ENCODE measurements at places on chromosomes 3 and 15. TPM values are rescaled to one million over a fixed set of nuclear protein-coding genes. Genes with fewer than 3 reads are reported as not detected.

DNA sequence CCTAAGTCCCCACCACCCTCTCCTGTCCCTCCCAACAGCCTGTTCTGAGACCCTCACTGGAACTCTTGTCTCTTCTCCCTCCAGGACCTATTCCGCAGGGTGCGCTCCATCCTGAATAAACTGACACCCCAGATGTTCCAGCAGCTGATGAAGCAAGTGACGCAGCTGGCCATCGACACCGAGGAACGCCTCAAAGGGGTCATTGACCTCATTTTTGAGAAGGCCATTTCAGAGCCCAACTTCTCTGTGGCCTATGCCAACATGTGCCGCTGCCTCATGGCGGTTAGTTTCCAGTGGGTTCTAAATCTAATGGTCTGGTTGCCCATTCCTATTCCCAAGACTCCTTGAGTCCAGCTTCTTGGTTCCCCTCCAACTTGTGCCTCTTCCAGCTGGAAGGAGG is 9.3 kb downstream of the EIF4G1 start:
- no peak overlapping the region for H3K27ac ChIP-seq
- DNase-seq: no peak
- peaks cover 10% of the 10 kb centered on the region for H3K4me1 ChIP-seq
- H3K36me3 ChIP-seq: peaks cover 87% of the 10 kb centered on the region
- H3K4me3 ChIP-seq: no peak overlapping the region

DNA sequence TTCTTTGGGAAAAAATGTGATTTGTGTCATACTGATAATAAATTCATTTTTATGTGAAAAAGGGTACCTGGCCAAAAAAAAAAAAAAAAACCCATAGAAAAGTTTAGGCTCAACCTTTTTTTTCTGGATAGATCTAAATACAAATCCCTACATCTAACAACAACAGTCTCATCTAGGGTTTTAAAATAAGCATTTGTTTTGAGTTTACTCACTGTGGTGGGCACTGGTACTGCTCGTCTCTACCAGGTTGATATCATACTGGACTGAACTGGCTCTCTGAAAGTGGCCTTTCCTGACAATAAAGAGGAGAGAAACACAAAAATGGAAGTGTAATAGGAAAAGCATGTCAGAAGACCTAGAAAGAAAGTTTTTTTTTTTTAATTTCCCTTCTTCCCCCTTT is 52.0 kb downstream of the FBXO22 start:
- H3K27ac ChIP-seq: no peak overlapping the region
- H3K36me3 ChIP-seq: no peaks in the 10 kb centered on the region
- peaks cover 48% of the 10 kb centered on the region for H3K27me3 ChIP-seq
- H3K4me3 ChIP-seq: no peak overlapping the region
- no peak for DNase-seq

SLC6A11 gene
- not detected for total RNA-seq

- no peaks in the 10 kb centered on the region for H3K27me3 ChIP-seq
- DNase-seq: peak; percentile 22
These were observed 99.0 kb downstream of the TMCC1 start for GRCh38 chr3:129794311-129795185.

- H3K4me3 ChIP-seq: no peak overlapping the region
- no peak for DNase-seq
These were observed 2.6 kb upstream of the IL20RB start for GRCh38 chr3:136954980-136955780.

GRCh38 chr15:83248151-83249029 is 36.1 kb downstream of the BNC1 start:
- no peaks in the 10 kb centered on the region for H3K36me3 ChIP-seq
- H3K27ac ChIP-seq: no peak overlapping the region
- peak; percentile 48 for DNase-seq
- H3K4me1 ChIP-seq: no peaks in the 10 kb centered on the region
- peaks cover 50% of the 10 kb centered on the region for H3K27me3 ChIP-seq
- H3K4me3 ChIP-seq: no peak overlapping the region

GRCh38 chr3:39639344-39640236 is 169.8 kb upstream of the MYRIP start:
- H3K27me3 ChIP-seq: peaks cover 4% of the 10 kb centered on the region
- H3K4me1 ChIP-seq: peaks cover 5% of the 10 kb centered on the region
- no peak overlapping the region for H3K4me3 ChIP-seq
- no peak for DNase-seq

GRCh38 chr15:85063088-85063487 is 81.4 kb downstream of the PDE8A start:
- H3K27me3 ChIP-seq: no peaks in the 10 kb centered on the region
- no peak overlapping the region for H3K4me3 ChIP-seq
- no peak overlapping the region for H3K27ac ChIP-seq
- peaks cover 6% of the 10 kb centered on the region for H3K4me1 ChIP-seq
- peaks cover 12% of the 10 kb centered on the region for H3K36me3 ChIP-seq

DNA sequence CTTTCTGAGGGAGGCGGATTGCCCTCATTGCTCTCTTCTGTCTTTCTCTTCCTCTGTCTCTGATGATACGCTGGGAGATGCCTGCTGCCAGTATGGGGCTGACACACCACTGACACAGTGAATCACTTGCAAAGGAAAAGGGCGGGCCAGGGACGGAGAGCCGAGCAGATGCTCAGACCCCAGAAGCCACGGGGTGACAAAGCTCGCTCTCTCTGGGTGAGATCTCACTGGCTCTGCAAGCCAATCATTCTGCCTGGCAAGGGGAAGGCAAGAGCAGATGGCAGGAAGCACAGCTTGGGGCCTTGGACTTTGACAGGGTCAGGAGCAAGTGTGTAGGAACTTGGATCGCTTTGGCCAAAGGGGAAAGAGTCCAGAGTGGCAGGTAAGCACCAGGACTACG is 198.7 kb downstream of the NTRK3 start:
- no peak overlapping the region for H3K27ac ChIP-seq
- DNase-seq: no peak
